Suppressor macrophage treated with lipopolysaccharide for 1 hour (primary cell): ENCODE measurements at places on chromosomes 1 and 21.

GRCh38 chr1:13699510-13699909, 478 bp upstream of the PRDM2 start:
- DNase-seq = peak; percentile 22

DNA sequence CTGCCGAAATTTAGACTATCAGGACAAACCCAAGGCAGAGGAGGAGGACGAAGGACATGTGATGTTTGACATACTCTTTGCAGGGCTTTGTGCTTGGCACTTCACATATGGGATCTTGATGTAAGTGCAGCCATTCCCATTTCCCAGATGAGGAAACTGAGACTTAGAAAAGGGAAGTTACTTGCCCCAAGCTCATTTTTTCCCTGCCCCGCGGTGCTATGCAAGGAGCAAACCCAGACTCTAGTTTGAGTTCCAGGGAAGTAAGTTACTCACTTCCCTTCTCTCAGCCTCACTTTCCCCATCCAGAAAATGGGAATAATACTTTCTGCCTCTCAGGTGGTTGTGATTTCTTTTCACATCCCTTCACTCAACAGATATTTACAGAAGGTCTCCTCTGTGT, 4.5 kb upstream of the FOXO6 start:
- DNase-seq = no peak

DNA sequence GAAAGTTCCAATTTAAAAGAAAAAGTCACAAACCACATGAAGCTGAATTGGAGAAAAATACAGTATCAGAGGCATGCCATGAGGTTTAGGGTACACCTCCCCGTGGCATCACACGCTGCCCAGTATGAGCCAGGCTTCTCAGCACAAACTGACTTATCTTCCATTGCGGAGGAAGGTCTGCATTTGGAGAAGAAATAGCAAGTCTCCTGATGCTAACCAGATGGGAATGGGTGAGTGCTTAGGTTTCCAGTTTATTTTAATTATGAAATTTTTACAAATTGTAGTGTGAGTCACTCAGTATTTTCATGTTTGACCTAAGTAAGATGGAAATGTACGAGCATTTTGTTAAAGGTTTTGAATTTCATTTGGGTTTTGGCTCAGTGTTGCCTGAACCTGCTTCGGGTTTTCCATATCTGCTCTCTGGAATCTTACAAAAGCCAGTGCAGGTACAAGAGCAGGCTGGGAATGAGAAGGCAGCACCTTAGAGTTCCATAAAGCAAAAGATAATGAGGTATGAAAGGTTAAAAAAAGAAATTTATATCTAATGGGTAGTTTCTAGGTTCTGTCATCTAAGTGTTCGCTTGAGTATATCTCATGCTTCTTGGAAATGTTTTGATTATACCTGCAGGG, 213.9 kb downstream of the PATJ start:
- DNase-seq = no peak

DNA sequence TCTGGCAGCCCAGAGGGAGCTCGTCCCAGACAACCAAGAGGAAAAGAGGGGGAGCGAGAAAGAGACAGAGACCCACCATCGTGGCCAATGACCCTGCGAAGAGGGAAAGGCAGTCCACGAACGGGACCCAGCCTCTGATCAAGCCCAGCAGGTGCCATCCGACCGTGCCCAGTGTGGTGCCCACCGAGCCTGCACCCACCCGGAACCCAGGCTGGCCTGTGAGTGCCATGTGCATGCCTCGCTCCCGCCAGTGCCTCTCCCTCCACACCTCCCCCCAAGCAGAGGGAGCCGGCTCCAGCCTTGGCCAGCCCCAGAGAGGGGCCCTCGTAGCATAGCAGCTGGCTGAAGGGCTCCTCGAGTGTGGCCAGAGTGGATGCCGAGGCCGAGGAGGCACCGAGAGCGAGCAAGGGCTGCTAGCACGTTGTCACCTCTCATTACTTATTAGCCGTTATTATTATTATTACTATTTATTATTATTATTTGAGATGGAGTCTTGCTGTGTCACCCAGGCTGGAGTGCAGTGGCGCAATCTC, 130.7 kb upstream of the CHRM3 start:
- no peak for DNase-seq

GRCh38 chr1:27634177-27634984, 604 bp downstream of the FGR start:
- DNase-seq = peak; percentile 95

DNA sequence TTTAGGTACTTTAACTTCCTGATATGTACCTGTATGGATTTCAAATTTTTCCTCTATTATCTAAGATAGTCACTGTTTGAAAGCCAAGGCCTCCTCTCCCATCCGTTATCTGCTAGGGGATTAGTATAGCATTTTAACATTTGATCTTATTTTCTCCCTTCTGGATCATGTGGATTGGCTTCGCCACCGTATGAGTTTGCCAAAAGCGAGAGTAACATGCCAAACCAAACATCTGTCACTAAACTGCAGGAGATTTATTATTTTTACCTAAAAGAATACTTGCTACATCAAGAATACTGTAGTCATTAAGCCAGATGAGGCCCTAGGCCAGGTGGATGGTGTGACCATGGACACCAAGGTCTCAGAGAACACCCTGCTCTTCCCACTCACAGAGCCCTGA, 28.5 kb upstream of the EEIG2 start:
- DNase-seq = no peak

DNA sequence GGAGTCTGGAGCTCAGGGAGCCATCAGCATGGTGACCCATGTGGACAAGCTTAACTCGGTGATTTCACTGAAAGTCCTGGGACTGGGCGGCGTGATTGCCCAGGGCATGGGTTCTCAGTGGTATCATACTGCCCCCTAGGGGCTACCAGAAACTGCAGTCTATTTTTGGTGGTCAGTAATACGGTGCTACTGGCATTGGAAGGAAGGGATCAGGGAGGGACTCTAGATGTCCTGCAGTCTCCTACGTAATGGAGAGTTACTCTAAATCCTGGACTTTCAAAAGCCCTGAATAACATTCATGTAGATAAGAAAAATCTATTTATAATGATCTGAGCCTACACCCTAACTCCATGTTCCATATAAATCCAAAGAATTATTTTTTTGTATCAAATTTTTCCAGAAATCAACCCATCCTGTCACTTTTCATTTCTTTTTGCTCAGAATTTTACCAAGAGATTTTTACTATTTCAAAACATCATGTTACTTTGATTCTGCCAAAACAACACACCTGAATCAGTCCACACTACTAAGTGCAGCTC, 37.3 kb downstream of the PABPC4 start:
- DNase-seq = peak; percentile 89

GRCh38 chr1:223142269-223142668, 779 bp downstream of the TLR5 start:
- DNase-seq = no peak

DNA sequence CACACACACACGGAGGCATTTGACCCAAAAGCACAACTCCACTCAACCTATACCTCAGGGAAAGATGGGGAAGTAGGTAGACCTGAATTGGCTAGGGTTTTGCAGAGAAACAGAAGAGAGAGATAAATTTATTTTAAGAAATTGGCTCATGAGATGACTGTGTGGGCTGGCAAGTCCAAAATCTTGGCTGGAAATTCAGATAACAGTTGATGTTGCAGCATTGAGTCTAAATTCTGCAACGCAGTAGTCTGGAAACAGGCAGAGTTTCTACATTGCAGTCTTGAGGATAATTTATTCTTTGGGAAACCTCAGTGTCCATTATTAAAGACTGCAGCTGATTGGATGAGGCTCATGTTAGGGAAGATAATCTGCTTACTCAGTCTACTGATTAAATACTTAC, 4.3 kb upstream of the LCE2B start:
- no peak for DNase-seq

- peak; percentile 61 for DNase-seq
These were observed 83.4 kb downstream of the LYST start for GRCh38 chr1:235783148-235783776.

DNA sequence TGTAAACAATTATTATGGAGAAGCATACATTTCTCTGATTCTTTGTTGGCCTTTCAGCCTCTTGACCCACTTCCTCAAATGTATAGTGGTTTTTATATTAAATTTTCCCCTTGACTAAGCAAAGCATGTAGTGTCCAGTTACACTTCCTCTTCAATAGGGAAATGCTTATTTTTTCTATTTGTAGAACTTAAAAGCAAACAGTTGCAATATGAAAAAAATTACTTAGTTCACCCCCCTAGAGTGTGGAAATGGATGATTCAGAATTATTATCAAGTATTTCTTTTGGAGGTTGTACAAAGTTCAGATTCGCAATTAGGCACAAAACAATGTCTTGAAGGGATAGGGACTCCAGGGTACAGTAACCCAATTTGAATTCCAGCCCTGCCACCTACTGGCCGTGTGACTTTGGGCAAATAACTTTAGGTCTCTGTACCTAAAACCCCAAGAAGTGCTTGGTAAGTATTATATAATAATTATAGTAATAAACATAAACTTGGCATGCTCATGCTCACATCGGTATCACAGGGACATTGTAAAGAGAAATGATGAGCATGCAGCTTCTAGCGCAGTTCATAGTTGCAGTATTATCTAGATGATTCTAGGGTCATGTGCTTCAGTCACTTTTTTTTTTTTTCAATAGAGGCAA, 28.6 kb upstream of the IFNGR2 start:
- peak; percentile 75 for DNase-seq

DNA sequence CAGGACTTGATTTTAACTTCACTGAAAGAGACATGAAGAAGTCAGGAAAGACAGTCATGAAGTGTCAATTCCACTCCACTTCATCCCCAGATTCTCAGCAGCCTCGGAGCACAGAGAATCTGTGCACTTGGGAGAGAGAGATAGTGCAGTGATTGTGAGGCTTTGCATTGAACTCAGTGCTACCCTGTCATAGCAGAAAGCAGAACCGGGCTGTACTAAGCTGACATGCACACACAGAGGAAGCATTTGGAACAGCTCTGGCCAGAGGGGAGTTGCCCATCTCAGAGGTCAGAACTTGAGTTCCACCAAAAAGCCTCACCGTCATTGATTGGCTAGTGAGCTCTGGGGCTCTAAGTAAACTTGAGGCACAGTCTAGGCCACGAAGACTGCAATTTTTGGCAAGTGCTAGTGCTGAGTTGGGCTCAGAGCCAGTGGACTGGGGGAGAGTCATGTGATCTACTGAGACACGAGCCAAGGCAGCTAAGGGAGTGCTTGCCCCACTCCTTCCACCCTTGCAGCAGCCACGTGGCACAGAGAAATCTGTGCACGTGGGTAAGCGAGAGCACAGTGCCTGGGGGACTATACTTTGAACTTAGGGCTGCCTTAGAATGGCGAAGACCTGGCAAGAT, 810.2 kb upstream of the ADAMTS5 start:
- no peak for DNase-seq

DNA sequence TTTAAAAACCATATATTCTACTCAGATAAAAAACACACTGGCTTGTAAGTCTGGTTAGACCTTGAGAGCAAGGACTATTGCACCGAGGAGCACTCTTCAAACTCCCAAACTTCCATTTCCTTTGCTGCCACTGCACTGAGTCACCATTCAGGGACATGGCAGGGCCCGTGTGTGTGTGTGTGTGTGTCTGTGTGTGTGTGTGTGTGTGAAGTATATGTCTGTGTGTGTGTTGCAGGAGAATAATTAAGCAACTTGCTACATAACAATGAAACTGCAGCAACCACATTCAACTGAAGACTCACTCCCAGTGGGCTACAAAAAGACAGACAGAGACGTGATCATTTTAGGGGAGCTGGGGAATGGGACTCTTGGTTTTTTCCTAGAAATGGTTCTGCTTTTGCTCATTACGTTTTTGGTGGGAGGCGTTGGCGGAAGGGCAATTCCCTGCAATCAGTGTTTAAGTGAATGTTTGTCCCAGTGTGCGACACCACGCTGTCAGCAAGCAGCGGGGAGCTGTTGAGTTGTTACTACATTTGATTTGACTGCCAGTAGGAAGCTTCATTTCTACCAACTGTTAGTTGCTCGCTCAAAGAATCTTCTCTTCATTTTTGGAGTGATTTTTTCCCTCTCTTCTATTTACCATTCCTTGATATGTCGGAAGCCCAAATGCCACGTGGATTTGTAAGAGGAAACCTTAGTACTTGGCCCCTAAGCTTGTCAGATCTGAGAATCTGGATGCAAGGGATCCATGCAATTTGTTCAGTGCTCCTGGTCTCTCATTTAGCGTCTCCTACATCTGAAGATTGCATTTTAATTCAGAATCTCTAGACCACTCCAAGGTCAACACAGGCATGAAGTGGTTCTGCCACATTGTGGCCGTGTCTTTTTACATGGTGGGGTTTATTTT, 36.1 kb downstream of the ESRRG start:
- no peak for DNase-seq

- peak; percentile 7 for DNase-seq
These were observed 68.4 kb upstream of the TENT5C start for GRCh38 chr1:117537291-117537920.

DNA sequence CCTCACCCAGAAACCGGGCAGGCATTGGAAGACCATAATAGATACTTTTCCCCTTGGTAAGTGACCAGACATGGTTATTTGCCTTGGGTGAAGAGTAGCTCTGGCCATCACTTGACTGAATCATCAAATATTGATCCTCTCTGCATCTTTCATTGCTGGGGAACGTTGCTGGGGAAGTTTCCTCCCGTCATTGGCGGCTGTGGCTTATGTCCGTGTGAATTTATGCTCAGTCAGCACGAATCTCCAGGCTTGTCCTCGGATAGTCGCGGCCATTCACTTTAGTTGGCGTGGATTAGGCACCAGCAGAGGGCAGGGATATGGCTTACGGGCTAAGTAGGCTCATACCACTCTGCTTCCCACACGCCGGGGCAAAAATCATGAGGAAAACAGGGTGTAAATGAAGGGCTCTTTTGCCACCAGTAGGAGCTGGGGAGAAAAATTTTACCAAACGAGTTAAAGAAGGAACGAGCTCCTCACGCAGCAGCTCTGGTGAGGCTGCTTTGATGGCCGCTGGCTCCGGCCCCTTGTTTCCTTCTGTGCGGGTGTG, 473.4 kb downstream of the CAMTA1 start:
- DNase-seq = no peak

- no peak for DNase-seq
These were observed 880.2 kb upstream of the NEGR1 start for GRCh38 chr1:73162564-73162963.

- no peak for DNase-seq
These were observed 262.2 kb downstream of the AJAP1 start for GRCh38 chr1:4916610-4917009.

DNA sequence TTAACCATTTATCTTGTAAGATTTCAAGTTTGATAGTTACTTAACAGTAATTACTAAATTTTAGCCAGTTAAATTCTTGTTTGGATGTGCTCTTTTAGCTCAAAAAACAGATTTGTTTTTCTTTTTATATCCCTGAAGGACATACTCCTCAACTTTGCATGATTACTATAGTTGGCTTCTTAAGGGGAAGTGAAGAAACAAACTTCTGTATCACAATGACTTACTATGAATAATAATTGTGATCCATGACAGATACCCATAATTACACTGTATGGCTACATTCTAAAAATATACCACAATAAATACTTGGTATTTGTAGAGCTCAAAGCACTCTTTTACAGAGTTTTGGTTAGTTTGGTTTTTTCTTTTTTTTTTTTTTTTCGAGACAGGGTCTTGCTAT, 55.8 kb downstream of the IARS2 start:
- DNase-seq = no peak

- no peak for DNase-seq
These were observed 19.5 kb upstream of the ZFYVE9 start for GRCh38 chr1:52122384-52122783.
